ENCODE measurements at places on chromosomes 11 and 22. TPM values are rescaled to one million over a fixed set of nuclear protein-coding genes. Genes with fewer than 3 reads are reported as not detected.
A peak's percentile ranks its signal among the peaks of the same experiment; 100 is the strongest.

HBD gene
- not detected for total RNA-seq

C2CD2L gene
- 4.8 TPM for total RNA-seq

ACR gene
- total RNA-seq, result 0.07 TPM

SEPTIN3 gene
- total RNA-seq, result 11.0 TPM

CCDC87 gene
- 0.67 TPM for total RNA-seq

SLC22A12 gene
- not detected for total RNA-seq

IGF2 gene
- 1.2 TPM for total RNA-seq

HTR3B gene
- total RNA-seq, result not detected

PHF21B gene
- total RNA-seq, result 17.7 TPM

PANX3 gene
- not detected for total RNA-seq

OR51S1 gene
- not detected for total RNA-seq

TMA7B gene
- total RNA-seq, result not detected

MRGPRX3 gene
- not detected for total RNA-seq

RIC3 gene
- total RNA-seq, result 5.9 TPM

OR5A2 gene
- not detected for total RNA-seq

ESAM gene
- 0.85 TPM for total RNA-seq

CRYAB gene
- total RNA-seq, result 0.44 TPM

PHLDB1 gene
- total RNA-seq, result 48.7 TPM

GRCh38 chr11:134224710-134225664, 516 bp downstream of the VPS26B start:
- peak; percentile 87 for DNase-seq

DNA sequence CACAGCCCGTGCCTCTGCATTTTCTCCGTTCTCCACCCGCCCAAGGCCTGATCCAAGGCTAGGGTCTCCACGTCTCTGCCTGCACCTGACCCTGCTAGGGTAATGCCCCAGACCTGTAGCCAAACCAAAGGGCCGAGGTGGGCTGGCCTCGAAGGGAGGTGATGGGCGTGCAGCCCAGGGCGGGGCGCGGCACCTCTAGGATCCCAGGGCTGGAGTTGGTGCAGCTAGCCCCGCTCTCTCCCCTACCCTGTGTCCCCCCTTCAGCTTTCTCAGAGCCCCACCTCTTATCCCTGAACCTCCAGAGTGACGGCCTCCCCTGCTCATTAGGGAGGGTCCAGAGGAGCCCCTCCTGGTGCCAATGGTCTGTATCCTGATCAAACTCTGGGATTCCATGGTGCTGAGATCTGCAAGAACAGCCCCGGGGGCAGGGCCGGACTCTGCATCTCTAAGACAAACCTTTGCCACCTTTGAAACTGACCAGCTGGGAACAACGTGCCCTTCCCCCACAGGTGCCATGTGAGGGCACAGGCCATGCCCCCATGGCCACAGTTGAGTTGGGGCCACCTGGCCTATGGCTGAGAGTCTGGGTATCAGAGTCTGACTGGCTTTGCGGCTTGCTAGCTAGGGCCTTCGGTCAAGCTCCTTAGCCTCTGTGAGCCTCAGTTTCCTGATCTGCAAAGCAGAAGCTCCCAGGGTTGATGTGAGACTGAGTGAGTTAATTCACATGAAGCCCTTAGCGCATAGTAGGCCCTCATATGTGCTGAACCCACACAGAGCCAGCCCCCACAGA, 23.1 kb upstream of the CBX7 start:
- peak; percentile 52 for DNase-seq

DNA sequence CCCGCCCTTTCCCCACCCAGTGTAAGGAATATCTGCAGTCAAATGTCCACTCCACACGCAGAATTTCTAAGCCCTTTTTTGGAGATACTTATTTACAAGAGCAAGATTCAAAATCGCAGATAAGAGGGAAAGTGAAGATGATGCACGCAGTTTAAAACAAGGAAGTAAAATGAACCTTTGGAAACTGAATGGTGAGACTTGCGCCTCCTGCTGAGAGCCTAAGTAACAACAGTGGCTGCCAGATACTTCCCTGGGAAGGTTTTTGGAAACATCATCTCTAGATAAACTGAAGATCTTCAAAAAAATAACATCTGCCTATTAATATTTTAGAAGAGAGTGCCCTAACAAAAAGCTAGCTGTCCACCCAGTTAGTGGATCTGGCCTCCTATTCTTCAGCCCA, 963.1 kb upstream of the FAT3 start:
- peak; percentile 19 for DNase-seq

- DNase-seq, result no peak
Measured at GRCh38 chr11:28757725-28758515, 649.7 kb downstream of the METTL15 start.

DNA sequence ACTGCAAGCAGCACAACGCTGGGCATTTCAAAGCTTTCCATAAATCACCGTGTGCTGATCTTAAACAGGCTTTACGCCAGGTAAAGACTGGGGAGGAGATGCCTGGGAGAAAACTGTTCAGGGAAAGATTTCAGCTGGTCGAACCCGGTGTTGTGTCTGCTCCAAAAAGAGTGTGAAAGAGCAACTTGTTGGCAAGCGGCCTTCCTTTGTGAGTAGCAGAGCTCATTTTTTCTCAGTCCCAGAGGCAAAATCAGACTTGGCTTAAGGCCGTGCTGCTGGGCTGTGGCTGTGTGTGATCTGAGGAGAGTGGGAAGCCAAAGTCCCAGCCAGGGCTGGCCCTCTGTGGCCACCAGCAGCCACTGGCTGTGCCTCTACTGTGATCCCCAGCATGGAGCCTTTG, 75.7 kb upstream of the E2F8 start:
- no peak for DNase-seq

- peak; percentile 47 for DNase-seq
Measured at GRCh38 chr11:1827931-1828330, 6.9 kb upstream of the SYT8 start.

GRCh38 chr11:132784441-132784840, 747.9 kb downstream of the OPCML start:
- no peak for DNase-seq

- no peak for DNase-seq
Measured at GRCh38 chr22:27798511-27799014, 3.0 kb downstream of the MN1 start.

DNA sequence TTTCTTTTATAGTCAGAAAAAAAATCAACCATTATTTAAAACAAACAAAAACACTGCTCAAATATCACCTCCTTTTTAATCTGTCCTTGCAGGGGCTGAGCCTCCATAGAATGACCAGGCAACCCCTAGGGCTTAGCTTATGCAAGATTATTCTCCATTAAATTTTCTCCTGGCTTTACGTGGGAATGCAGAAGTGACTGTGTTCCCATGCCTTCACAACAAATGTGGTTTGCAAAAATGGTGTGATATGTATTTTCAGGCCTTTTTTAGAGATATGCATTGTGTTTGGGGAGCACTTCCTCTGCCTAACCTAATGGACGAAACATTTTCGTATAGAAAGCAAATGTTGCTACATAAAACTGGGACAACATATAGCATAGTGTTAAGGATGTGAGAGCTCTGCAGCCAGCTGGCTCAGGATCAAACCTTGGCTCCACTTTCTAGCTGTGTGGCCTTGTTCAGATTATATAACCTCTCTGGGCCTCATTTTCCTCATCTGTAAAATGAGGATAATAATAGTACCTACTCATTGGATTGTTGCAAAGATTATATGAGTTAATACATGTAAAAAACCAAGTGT, 82.6 kb downstream of the PARVA start:
- no peak for DNase-seq

- no peak for DNase-seq
Measured at GRCh38 chr11:111526501-111526900, 11.9 kb downstream of the HOATZ start.

- DNase-seq, result no peak
Measured at GRCh38 chr11:36360318-36360717, 64.2 kb downstream of the PRR5L start.

- DNase-seq, result peak; percentile 10
Measured at GRCh38 chr11:127471662-127472061, 471.1 kb upstream of the KIRREL3 start.

DNA sequence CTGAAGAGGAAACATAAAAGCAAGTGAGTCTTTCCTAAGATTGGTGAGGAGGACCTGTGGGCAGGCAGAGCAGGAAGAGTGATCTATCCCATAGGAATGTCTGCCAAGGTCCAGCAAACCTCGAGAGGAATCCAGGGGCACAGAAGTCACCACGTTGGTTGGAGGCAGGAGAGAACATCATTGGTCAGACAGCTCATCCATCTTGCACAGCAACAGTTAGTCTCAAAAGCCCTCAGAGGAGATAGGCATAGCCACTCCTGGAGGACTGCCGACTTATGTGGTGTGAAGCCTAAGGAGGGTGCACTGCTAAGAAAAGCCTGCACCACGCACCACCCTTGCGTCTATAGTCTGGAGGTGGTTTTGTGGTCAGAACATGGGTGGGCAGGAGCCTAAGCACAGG, 109.1 kb downstream of the RASSF10 start:
- DNase-seq, result no peak

GRCh38 chr11:13261591-13262061, 16.0 kb upstream of the BMAL1 start:
- no peak for DNase-seq

GRCh38 chr11:36361901-36362391, 65.9 kb downstream of the PRR5L start:
- DNase-seq, result peak; percentile 50

DNA sequence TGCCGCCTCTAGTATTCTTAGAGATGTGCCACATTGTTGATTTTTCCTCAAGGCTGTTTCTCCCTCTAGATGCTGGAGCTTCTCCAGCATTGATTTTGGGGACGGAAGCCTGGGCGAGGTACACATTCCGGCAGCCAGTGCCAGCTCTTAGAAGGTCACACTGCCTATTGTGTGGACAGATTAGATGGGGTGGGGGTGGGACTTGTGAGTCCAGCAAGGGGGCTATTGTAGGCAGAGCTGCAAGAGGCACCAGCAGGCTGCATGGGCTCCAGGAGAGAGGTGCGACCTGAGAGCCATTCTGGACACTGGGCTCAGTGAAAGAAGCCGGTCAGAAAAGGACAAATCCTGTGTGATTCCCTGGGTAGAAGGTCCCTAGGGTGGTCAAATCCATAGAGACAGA, 12.4 kb downstream of the C11orf21 start:
- no peak for DNase-seq

GRCh38 chr11:44474702-44475101, 90.8 kb upstream of the CD82 start:
- DNase-seq, result no peak

GRCh38 chr11:72972496-72973128, 158.4 kb downstream of the ATG16L2 start:
- no peak for DNase-seq

DNA sequence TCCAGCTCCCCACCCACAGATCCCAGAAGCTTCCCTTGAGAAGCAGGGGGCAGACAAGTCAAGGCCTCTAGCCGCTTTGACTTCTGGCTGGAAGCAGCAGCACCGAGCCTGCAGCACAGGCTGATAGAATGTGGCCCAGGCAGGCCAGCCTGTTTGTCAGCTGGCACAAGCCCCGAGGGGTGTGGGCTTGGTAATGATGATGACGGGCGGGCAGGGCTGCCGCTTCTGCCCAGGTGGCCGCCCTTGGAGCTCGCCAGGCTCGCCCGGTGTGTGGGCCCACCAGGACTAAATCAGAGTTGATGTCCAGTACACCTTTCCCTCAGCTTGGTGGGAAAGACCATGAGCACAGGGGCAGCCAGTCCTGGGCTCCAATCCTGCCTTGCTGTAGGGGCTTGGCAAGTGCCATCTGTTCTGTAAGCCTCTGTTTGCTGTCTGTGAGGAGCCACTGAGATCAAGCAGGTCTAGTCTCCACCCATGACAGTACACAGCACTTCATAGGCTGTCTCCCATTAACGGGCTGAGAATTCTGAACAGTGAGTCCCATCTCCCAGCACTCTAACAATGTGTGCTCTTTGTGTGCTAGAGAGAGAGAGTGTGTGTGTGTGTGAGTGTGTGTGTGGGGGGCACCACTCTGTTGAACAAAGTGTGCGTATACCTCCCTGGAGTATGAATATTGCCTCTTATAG, 26.8 kb downstream of the MICAL2 start:
- DNase-seq, result peak; percentile 30

DNA sequence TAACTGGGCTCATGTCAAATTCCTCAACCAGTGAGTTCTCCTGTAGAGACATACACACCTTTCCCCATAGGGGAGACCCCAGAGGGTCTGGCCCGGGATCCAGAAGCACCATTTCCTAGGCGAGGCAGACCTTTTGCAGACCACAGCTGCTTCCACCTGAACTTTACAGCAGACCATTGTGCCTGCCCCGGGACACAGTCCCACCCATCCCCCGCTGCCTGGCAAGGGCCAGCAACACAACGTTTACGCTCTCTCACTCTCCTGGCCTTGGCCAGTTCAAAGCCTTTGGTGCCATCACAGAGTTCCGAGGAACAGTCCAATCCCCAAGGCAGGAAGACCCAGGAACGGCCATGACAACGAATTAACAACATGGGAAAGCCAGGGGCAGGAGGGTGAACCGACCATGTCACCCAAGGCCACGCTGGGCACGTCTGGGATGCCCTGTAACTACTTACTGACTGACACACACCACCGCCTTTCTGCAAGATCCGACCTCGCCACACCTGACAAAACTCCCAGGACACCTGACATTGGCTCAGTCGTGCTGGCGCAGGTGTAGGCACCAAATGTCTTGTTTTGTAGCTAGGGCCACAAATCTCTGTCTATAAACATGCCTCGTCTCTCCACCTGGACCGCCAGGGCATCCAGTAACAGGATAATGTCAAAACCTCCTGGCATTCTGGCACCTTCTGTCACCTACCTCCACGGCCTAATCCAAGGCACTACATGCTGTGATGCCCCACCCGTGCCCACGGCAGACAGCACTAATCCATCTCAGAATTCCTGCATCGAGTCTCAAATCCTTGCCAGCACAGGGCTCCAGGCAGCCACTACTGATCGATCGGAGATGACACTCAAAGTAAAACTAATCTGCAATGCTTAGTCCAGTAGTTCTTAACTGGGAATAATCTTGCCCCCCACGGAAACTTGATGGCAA, 51.3 kb downstream of the MYH9 start:
- DNase-seq, result peak; percentile 52

All from H7 (cell line).